Calu3 (cell line): ENCODE measurements at places on chromosomes 4 and X.

DNA sequence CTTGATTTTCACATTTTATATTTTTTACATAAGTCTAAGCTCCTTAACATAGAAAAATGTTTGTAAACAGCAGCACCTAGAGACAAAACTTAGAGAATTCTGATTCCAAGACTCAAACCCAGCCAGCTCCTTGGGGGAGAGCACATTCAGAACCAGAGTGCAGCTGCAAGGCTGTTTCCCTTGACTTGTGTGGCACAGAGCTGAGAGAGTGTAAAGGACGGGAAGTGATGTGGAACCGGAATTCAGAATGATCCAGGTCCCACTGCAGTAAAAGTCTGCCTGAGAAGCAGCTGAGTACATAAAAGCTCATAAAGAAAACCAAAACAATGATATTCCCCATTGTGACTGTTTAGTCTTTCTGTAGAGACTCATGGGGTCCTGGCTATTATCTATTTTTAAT is 713.8 kb downstream of the RAB28 start:
- DNase-seq, result no peak

DNA sequence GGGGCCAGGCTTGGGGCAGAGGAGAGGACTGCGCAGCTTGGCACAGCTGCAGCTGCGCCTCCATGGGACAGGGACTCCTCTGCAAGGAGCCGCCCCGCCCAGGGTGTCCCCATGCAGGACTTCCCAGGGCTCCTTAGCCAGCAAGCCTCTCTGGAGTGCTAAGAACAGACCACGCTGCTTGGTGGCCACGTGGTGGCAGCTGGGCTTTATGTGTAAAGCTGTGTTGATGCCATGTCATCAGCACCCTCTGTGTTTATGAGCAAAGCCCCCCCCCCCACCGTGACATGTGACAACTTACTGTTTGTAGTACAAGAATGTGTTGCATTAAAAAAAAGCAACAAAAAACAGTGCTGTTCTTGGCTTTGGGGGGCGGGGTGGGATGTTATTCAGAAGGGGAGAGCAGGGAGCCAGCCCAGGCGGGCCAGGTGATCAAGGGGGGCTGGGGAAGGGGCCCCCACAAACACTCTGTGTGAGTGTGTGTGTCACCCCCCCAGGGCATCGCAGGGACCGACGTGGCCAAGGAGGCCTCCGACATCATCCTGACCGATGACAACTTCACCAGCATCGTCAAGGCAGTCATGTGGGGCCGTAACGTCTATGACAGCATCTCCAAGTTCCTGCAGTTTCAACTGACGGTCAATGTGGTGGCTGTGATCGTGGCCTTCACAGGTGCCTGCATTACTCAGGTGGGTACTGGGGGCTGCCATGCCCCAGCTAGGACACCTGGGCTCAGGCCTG is 40.3 kb downstream of the ATP2B3 start:
- no peak for DNase-seq

GRCh38 chr4:29310252-29310651 is 1409.9 kb upstream of the PCDH7 start:
- no peak for DNase-seq

DNA sequence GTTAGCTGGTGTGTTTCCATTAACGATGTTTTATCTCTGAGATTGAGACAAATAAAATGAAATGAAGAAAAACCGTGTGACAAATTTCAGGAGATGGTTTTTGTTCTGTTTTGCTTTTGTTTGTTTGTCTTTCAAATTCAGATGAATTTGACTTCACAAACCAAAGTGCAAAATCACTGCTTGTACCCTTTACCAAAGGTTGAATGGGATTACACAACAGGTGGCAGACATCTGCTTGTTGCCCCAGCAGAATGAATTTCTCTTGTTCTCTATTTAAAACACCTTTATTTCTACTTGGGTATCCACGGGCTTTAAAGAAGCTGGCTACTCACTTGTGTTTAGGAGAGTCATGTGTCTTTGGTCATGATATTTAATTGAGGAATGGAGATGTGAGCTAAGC is 239.7 kb upstream of the CLNK start:
- DNase-seq, result no peak

GRCh38 chrX:152072236-152072635 is 66.1 kb downstream of the MAGEA10 start:
- DNase-seq, result peak; percentile 36

DNA sequence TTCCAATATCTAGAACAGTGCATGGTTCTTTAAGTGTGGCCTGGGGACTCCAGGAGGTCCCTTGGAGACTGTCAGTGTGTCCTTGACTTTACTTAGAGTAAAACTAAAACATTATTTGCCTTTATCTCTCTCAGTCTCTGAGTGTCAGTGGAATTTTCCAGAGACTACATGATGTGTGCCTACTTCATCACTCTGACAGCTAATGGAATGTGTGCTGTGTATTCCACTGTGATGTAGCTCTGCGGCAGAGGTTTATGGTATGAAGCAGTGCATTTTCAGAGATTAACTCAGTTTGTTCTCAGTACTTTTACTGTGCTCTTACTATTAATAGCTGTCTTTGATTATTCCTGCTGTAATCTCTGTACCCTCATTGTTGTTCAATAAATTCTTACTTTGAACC is 85.6 kb downstream of the MANBA start:
- DNase-seq, result no peak

- peak; percentile 6 for DNase-seq
Observed at GRCh38 chr4:124686279-124686678, 26.3 kb downstream of the ANKRD50 start.

- no peak for DNase-seq
Observed at GRCh38 chr4:11428231-11428898, at the start of gene HS3ST1. TSS of gene HS3ST1 (minus strand) at chr4:11428894. CDS start at chr4:11400005, 28,889 bp downstream.

GRCh38 chrX:6681521-6682145 is 146.7 kb upstream of the VCX3A start:
- DNase-seq, result no peak

GRCh38 chr4:41632481-41633073 is 94.6 kb downstream of the LIMCH1 start:
- DNase-seq, result no peak

- DNase-seq, result no peak
Observed at GRCh38 chr4:137707626-137708025, 175.3 kb upstream of the PCDH18 start.

GRCh38 chr4:110629214-110629754 is 6.4 kb upstream of the PITX2 start:
- no peak for DNase-seq

- peak; percentile 38 for DNase-seq
Observed at GRCh38 chrX:100413229-100413628, 3.2 kb upstream of the PCDH19 start.

DNA sequence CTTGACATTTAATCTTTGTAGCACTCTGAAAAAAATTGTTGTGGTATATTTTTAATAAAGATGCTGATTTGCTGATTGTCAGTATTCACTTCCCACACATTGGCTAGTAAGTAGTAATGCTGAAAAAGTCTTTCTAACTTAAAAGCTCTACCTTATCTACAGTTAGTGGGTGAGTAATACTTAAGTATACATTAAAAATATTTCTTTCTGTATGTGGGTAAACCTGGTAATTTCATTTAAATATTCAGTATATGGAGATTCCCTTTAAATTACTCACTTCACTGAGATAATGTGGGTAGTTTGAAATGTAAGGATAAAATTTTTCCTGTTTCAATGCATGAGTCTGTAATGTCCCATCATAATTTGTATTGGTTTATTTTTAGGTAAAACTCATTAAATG is 5.6 kb downstream of the TMEM33 start:
- no peak for DNase-seq

GRCh38 chrX:53421772-53422085 is 725 bp downstream of the SMC1A start:
- DNase-seq, result no peak

DNA sequence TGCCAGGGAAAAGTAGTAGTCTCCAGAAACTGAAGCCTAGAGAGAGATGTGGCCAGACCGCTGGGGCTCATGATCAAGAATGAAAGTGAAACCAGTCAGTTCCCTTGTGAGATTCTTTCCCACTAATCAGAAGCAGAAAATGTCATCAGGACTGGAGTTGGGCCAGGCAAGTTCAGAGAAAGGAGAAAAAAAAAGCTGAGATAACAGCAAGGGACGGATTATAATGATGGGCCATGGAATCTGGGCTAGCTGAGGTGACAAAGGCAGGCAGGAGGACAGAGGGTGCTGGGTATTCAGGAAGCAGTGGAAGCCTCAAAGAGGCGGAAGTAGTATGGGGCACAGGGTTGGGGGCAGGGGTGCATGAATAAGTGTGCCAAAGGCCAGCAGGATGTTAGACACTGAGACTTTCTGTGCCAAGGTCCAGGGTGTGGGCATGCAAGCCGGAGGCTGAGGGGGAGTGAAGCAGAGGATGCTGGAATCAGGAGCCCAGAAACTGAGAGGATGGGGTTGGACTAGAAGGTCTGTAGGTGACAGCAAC is 2.5 kb downstream of the CXorf38 start:
- DNase-seq, result peak; percentile 59

GRCh38 chr4:29320947-29321620 is 1399.1 kb upstream of the PCDH7 start:
- no peak for DNase-seq

DNA sequence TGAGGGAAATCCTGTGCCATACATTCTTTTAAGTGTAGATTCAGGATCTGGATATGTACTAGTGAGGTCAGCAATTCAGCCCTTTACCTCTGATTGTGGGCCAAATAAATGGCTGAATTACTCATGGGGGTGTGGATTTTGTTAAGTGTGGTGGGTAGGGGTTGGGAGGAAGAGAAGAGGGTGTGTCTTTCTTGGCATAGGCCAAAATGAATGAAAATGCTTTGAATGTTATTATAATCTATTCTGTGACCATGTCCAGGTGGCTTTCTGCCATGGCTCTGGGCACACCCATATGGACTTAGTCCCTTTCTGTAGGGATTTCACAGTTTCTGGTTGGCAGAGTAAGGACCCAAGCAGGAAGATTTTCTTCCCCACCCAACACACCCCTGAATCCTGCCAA is 244.3 kb downstream of the CBR4 start:
- DNase-seq, result peak; percentile 27

GRCh38 chrX:35819241-35819640 is 21.1 kb downstream of the MAGEB16 start:
- DNase-seq, result no peak

DNA sequence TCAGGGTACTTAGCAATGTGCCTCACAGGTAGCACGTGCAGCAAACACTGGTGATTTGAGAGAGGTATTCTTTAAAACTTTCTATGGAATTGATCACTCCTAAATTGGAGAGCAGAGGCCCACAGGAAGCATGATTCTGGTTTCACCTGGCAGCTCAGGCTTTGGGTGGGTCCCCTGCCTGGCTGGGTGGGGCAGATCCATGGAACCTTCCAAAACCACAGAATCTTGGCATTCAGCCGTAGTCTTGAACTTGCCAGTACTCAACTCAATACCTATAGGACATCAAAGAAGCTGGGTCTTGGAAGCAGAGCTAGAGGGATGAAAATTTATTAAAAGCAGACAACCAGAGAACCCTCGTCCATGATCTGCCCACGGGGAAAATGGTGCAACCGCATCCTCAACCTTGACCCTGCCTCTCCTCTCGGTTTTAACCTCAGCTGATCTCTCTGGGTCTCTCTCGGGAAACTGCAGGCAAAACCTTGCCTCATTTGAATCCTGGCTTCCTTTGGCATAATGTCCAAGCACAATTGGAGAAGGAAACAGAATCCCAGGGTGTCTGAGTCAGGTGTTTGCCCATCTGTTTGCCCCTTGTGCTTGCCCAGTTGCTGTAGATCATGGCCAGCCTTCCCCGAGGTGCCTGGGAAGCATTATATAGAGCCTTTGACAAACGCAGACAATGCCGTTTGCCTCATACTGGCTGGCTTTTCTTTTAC is 22.9 kb downstream of the OTOP1 start:
- DNase-seq, result no peak

- DNase-seq, result no peak
Observed at GRCh38 chrX:66633541-66633940, 5.3 kb downstream of the EDA2R start.

- peak; percentile 14 for DNase-seq
Observed at GRCh38 chr4:153156263-153156662, 48.0 kb upstream of the TRIM2 start.

GRCh38 chrX:147741776-147742175 is 169.9 kb upstream of the FMR1 start:
- DNase-seq, result no peak

DNA sequence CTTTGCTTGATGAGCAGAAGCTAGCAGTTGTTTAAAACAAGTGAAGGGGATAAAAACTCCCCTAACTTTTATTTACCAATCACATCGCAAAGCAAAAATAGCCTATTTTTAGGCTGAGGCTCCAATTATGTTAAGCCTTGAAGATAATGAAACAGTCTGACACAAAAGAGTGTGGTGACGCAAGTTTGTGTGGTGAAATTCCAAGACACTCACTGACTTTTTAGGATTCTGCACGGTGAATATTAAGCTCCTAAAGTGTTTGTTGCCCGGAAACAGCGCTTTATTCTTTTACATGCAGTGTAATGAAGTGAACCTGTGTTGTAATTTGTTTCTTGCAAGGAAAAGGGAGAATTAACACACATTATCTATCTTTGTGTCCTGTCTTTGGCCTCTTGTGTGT is 74.8 kb downstream of the POLA1 start:
- DNase-seq, result no peak

GRCh38 chr4:27008679-27009078 is 148.0 kb downstream of the STIM2 start:
- DNase-seq, result no peak

GRCh38 chr4:182876427-182876826 is 40.8 kb downstream of the DCTD start:
- no peak for DNase-seq

DNA sequence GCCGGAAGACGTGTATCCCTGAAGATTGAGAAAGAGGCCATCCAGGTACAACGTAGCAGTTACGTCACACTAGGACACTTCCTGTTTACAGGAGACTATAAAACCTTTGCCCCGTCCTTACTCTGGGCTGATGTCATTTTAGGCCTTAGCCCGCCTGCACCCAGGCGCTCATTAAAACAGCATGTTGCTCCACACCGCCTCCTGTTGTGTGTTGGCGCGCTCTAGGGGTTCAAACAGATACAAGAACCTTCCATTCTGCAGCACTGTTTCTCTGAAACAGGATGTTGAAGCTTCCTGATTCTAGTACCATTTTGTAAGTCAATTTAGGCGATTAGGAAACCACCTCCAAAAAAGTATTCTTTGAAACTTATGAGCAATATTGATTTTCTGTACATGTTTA is 722.1 kb downstream of the PCDH7 start:
- no peak for DNase-seq

- no peak for DNase-seq
Observed at GRCh38 chr4:143407888-143408287, 71.2 kb downstream of the GAB1 start.

GRCh38 chrX:36214924-36215323 is 295.4 kb downstream of the CFAP47 start:
- no peak for DNase-seq
